ENCODE measurements at places on chromosomes 5 and 9. TPM values are rescaled to one million over a fixed set of nuclear protein-coding genes. Genes with fewer than 3 reads are reported as not detected.
A peak's percentile ranks its signal among the peaks of the same experiment; 100 is the strongest.

DNA sequence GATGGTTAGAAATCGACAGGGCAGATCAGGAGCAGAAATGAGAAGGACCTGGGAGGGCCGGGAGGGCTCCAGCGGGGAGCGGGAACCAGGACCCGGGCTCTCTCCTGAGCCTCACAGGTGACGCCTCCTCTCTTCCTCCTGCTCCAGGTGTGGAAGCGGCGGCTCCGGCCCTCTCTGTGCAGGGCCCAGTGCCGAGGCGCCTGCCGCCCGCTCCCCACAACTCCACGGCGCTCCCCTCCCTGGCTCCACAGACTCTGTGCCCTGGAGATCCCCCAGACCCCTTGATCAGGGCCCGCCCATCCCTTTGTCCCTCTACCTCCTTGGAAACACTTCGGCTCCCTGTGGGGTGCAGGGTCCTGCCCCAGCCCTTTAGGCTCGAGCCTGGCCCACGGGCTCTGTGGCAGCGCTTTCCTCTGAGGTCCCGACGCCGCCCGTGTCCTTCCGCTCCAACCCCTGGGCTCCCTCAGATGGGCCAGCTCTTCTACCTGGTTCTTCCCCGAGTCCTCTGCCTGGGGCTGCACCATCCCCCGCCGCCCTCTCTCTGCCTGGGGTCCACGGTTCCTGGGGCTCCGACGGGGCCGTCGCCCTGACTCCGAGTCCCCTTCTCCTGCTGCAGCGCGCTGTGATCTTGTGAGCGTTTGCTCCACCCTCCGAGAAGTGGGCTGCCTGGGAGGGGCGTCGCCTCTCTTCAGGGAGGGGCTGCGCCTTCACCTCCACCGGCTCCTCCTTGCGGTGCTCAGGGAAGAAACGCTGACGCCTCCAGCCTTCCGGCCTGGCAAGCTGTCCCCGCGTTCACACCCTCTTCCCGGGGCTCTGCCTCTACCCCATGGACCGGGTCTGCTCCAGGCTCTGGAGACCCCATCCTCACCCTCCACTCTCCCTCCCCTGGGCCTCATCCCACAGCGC, 22.4 kb upstream of the SLC6A3 start:
- DNase-seq: no peak

GRCh38 chr5:178107756-178108310, 5.5 kb upstream of the N4BP3 start:
- DNase-seq: no peak

DNA sequence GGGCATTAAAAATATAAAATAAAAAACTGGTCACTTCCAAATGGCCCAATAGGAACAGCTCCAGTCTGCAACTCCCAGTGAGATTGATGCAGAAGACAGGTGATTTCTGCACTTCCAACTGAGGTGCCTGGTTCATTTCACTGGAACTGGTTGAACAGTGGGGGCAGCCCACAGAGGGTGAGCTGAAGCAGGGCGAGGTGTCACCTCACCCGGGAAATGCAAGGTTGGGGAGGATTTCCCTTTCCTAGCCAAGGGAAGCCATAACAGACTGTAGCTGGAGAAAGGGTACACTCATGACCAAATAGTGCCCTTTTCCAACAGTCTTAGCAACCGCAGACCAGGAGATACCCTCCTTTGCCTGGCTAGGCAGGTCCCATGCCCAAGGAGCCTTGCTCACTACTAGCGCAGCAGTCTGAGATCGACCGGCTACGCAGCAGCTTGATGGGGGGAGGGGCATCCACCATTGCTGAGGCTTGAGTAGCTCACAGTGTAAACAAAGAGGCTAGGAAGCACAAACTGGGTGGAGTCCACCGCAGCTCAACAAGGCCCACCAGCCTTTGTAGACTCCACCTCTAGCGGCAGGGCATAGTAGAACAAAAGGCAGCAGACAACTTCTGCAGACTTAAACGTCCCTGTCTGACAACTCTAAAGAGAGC, 12.7 kb downstream of the RLN1 start:
- no peak for DNase-seq

DNA sequence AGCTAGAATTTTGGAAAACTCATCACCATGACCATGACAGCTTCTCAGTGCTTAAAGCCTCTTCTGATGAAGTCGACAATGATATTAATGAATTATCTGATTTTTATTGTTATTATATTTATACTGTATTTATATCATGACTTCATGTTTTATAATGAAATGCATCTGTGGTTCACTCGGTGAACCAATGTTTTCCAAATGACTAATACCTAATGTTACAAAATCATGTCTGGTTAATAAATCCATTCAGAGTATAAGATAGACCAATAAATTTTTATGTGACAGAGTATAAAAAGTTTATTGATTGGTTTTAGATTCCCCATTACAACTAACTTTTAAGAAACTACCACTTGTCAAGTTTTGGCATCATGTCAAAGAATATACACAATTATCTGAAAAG, 416.5 kb downstream of the MLLT3 start:
- DNase-seq: no peak

DNA sequence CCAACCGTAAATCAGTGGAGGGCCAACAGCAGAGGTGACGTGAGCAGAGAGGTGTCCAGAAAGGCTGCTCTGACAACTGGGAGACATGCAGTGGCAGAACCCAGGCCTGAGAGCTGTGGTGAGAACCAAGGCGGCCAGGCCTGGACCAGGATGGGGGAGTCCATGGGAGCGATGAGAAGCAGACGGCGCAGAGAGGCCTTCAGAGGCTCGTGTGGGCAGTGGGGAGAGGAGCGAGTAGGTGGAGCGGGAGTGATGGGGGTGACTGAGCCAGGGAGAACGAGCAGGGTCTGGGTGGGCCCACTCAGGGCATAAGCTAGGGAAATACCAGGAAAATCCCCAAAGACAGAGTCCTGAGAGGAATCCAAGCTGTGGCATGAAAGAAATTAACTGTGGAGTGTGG, 7.9 kb upstream of the IL3 start:
- no peak for DNase-seq

GRCh38 chr5:89388872-89389271, 505.9 kb upstream of the MEF2C start:
- no peak for DNase-seq

- DNase-seq: peak; percentile 90
Measured at GRCh38 chr5:73796164-73797131, 170.5 kb downstream of the ARHGEF28 start.

GRCh38 chr9:137673886-137674285, 55.1 kb downstream of the EHMT1 start:
- no peak for DNase-seq

GRCh38 chr5:116861666-116862065, 287.0 kb upstream of the SEMA6A start:
- DNase-seq: no peak

- peak; percentile 70 for DNase-seq
Measured at GRCh38 chr5:137146402-137146890, 352.7 kb downstream of the SPOCK1 start.

DNA sequence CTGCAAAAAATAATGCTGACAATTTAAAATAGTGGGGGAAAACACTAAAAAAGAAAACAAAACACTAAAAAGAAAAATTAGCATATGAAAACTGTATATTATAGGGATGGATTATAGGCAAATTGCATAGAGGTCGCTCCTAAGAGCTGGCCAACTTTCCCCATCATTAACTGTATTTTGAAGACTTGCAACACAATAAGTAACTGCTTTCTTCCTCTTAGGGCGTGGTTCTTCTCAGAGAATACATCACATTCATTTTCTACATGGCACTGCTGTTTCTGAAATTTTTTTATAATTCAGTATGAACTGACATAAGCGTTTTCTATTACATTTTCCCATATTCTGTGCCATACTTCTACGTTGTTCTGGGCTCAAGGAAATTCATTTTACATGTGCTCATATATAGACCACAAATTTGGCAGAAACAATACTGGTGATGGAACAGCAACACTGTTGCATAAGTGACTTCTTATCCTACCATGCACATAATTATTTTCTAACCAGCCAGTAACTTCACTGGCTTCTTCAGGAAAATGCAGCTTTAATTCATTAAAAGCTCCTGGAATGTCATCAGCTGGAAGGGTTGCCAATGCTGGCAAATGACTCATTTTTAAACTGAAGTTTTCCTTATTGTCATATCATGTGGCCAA, 171.2 kb upstream of the DMAC1 start:
- no peak for DNase-seq

DNA sequence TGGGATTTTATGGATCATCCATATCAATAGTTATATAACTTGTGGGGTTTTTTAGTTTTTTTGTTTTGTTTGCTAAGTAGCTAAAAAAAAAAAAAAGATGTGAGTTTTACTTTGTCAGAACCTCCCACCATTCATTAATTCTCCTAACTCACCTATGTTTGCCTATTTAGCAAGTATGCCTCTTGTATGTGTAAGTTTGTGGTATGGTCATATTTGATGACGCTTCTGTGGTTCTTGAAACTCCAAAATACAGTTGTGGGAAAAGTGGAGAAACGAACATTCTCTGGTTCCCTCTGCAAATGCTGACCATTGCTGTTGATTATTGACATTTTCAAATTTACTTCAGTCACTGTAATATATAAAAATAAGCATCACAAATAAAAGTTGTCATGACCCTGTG, 75.7 kb downstream of the PBX3 start:
- DNase-seq: no peak

DNA sequence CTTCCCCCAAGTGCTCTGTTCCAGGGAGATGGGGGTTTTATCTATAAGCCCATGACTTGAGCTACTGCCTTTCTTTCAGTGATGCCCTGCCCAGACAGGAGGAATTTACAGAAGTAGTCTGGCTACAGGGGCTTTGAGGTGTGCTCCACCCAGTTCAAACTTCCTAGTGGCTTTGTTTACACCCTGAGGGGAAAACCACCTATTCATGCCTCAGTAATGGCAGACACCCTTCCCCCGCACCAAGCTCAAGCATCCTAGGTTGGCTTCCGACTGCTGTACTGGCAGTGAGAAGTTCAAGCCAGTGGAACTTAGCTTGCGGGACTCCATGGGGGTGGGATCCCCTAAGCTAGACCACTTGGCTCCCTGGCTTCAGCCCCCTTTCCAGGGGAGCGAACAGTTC, 154.6 kb downstream of the IZUMO3 start:
- DNase-seq: no peak

DNA sequence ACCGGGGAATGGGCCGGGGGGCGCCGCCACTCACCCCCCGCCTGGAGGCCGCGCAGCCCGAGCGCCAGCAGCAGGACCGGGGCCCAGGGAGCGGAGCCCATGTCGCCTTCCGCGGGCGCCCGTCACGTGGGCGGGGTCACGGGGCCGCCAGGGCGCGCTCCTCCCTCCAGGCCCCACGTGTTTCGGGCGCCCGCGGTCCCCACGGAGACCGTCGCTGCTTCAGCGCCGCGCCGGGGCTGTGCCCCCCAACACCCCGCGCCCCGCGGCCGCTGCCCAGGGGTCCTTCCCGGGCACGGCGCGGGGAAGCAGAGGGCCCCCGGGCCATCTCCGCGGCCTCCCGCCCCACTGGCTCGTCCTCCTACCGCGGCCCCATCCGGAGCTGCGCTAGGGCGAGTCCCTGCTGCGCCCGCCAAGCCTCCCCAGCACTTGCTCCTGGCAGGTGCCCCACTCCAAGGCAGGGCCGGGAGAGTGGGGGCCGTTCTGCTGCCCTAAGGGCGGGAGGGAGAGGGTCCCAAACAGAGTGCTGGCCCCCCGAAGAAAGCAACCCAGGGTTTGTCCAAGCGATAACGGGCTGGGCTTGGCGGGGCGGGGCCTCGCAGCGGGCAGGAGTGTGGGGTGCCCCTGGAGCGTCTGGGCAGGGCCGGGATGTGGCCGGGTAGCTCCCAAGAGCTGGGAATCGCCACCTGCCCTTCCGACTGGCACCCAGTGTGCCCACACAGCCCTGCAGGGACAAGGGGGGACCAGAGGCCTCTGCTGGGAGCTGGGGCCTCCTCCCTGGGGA, at the start of gene DPP7:
DPP7 (minus strand) TSS at position 121 of the 781 bp plus-strand sequence; CDS start at position 101, 20 bp downstream.
- DNase-seq: no peak

- no peak for DNase-seq
Measured at GRCh38 chr9:128118971-128119665, 8.4 kb downstream of the PTGES2 start.

DNA sequence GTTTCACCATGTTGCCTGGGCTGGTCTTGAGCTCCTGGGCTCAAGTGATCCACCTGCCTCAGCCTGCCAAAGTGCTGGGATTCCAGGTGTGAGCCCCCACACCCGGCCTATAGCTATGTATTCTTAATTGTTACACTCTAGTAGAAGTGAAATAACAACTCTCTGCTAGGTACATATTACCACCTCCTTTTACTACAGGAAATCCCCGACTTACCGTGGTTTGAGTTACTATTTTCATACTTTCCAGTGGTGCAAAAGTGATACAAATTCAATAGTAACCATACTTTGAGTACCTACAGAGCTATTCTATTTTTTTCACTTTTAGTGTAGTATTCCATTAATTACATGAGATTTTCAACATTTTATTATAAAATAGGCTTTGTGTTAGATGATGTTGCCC, 719 bp downstream of the ARL14EPL start:
- no peak for DNase-seq

GRCh38 chr5:178216088-178216534, 11.8 kb downstream of the HNRNPAB start:
- DNase-seq: no peak

GRCh38 chr9:274406-274805, 59.7 kb downstream of the DOCK8 start:
- no peak for DNase-seq

DNA sequence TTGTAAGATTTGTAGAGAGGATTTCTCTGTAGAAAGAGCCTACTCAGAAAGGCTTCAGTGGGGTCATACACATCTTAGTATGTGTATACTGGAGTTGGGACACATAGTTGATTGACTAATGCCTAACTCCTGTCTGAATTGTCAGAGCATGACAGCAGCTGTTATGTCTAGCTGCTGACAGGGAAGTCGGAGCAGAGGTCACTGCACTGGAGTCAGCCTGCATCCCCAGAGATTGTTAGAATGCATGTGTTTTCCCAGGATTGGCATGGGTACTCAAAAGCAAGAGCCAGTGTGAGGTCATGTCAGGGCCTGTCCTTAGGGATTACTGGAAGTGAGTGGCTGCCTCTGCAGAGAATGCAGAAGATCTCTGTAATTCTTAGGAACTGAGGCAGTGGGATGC, 82.7 kb downstream of the ITGA1 start:
- no peak for DNase-seq

- no peak for DNase-seq
Measured at GRCh38 chr5:102737161-102737560, 17.9 kb upstream of the PAM start.

DNA sequence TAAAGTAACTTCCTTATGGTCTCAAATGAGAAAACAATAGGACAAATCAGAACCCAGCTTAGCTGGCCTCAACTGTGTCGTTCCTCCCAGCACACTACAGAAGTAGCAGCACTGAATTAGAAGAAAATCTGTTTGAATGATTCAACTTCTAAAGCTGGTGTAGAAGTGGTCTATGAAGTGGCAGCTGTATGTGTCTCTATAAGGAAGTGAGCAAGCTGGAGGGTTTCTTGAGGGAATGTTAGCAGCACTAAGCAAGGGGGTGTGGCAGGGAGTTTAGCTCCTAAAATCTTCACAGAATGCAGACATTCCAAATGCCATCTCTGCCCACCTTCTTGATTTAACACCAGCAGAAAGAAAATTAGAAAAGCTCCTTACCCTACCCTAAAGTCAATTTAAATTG, 4.1 kb downstream of the KLF9 start:
- DNase-seq: no peak

- DNase-seq: no peak
Measured at GRCh38 chr5:16625096-16625495, 8.3 kb upstream of the RETREG1 start.

Gene GKAP1
- 4.7 TPM for polyA plus RNA-seq

Gene ARL14EPL
- polyA plus RNA-seq: 0.05 TPM

Gene ZNF879
- polyA plus RNA-seq: 1.9 TPM

Gene SPRY4
- 8.7 TPM for polyA plus RNA-seq

Gene SLCO4C1
- not detected for polyA plus RNA-seq

Gene TMEM171
- polyA plus RNA-seq: 10.9 TPM

Gene COL15A1
- polyA plus RNA-seq: 3.2 TPM

Gene LRRC26
- polyA plus RNA-seq: not detected

Gene ANKRD18A
- not detected for polyA plus RNA-seq

Gene GMCL2
- not detected for polyA plus RNA-seq

Gene HAVCR2
- not detected for polyA plus RNA-seq

All from AG04450 (cell line).